ENCODE measurements at places on chromosomes 2 and 18.
A peak's percentile ranks its signal among the peaks of the same experiment; 100 is the strongest.

DNA sequence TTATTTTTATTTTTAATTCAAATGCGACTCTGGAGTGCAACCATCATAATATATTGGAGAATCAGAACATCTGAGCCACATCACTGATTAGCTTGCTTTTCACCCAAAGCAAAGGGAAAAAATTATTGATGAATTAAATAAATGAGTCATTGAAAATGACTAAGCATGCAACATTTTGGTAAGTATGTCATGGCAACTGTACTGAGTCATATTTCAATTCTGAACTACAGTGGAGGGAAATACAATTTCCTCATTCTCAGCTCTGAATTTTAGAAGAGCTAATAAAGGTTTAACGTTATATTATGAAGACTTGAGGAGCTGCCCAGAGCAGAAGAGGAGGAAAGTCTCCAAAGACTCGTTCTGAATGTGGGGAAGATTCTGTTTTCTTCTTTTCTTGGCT is 89.6 kb upstream of the CCDC68 start:
- peak; percentile 30 for DNase-seq

GRCh38 chr18:41617647-41618046 is 337.4 kb upstream of the PIK3C3 start:
- no peak for DNase-seq

DNA sequence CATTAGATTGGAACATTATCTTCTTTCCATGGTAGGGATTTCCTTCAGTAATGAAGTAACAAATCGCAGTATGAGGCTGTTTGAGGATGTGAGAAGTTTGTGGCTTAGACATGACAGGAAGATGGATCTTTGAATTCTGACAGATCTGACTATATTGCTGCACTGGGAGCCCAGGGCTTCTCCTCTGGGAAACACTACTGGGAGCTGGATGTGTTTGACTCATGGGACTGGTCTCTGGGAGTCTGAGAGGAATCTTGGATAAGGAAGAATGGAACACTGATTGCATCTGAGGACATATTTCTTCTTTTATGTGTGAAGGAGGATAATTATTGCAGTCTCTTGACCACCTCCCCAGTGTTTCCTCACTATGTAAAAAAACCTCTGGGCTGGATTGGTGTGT is 77.2 kb upstream of the ST6GAL2 start:
- DNase-seq = peak; percentile 72

GRCh38 chr2:126877041-126877440 is 21.6 kb upstream of the TEX51 start:
- no peak for DNase-seq

GRCh38 chr2:38835990-38836389 is 39.7 kb downstream of the DHX57 start:
- DNase-seq = no peak

DNA sequence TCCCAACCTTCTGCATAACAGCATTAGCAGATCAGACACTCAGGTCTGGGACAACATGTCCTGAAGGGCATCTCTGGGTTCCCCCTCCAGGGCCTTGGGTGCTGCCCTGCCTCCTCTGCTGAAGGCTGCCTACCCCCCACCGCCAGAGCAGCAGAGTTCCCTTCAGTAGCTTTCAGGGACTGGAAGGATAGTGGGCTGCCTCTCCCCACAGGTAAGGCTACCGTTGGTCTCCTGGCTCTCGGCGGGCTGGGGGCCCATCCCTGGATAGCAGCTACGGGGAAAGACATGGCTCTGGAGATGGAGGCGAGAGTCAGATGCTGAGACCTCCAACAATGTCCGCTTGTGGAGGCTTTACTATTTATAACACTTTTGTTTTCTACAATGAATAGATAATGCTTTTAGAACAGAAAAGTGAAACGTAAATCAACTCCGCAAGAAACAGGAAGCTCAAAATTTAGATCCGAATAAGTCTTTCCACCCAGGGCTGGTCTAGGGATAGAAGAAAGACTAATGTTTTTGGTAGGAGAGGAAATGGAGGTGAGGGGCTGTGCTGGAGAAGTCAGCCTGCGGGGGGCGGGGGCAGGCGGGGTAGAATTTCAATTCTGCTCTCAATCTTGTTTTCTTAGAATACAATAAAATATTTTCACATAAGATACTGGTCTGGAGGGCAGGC is 58.4 kb downstream of the ARL4C start:
- DNase-seq = no peak

DNA sequence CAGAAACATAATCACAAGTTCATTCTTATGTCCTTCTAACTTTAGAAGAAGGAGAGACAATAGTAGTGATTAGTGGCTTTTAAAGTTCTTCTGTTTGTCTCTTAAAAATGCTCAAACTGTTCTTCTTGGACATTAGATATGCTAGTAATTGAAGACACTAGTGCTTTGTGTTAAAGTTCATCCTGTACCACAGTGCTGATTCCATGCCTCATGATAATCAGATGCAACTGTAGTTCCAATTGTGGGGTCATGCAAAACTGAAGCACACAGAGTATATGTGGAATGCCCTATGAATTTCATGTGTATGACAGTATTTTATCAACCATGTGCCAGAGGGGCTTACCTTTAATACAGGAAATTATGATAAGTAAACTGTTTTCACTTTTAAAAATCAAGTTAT is 11.4 kb upstream of the KCNJ13 start:
- no peak for DNase-seq

DNA sequence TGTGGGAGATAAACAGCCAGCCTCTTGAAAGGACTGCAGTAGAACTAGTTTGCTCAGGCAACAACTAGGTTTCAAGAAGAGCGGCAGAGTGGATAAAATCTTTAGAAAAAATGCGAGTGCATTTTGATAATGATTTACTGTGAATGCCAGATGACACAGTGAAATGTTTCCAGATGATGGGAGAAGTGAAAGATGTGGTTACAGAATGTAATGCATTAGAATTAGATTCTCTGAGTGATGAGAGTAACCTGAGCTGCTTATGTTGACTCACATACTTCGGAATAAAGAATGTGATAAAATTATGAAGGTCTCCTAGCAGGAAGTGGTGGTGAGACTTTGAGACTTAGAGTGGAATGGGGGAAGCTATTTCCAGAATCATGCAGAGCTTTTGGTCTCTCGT is 184.3 kb downstream of the GULP1 start:
- DNase-seq = peak; percentile 73

GRCh38 chr2:238601433-238602222 is 174.9 kb downstream of the ASB1 start:
- peak; percentile 20 for DNase-seq

DNA sequence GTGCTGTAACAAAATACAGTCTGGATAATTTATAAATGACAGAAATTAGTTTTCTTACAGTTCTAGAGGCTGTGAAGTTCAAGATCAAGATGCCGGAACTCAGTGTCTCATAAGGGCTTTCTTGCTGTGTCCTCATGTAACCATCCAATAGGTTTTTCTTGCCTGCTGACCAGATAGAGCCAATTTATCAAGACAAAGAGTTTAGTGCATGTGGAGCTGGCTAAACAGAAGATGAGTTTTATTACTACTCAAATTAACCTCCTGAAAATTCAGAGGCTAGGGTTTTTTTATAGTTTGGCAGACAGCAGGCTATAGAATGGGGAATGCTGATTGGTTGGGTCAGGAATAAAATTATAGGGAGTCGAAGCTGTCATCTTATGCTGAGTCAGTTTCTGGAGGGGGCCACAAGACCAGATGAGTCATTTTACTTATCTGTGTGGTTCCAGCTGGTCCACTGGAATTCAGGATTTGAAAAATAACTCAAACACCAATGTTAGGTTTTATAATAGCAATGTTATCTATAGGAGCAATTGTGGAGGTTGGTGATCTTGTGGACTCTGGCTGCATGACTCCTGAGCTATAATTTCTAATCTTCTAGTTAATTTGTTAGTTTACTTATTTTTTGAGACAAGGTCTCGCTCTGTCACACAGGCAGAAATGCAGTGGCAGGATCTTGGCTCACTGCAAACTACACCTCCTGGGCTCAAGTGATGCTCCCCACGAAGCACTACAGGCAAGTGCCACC is 3.2 kb upstream of the PDK1 start:
- DNase-seq = peak; percentile 62

- DNase-seq = no peak
These were observed 25.7 kb upstream of the PTPN4 start for GRCh38 chr2:119734047-119734446.

- DNase-seq = no peak
These were observed 141.8 kb downstream of the MEIS1 start for GRCh38 chr2:66576561-66577320.

GRCh38 chr2:78486565-78486964 is 538.9 kb upstream of the REG3G start:
- no peak for DNase-seq

DNA sequence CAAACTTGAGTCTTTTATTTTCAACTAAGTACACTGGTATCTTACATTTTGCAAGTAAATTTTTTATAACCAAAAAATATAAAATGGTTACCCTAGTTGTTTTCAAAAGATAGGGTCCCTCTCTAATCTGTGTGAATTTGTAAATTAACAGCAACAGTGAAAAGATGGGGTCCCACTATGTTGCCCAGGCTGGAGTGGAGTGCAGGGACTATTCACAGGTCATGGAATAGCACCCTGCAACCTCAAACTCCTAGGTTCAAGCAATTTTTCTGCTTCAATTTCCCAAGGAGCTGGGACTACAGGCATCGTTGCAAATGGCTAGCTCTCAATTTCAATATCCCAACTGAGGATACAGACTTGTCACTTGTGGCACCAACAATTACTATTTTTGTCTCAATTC is 12.1 kb downstream of the CCT4 start:
- DNase-seq = no peak

DNA sequence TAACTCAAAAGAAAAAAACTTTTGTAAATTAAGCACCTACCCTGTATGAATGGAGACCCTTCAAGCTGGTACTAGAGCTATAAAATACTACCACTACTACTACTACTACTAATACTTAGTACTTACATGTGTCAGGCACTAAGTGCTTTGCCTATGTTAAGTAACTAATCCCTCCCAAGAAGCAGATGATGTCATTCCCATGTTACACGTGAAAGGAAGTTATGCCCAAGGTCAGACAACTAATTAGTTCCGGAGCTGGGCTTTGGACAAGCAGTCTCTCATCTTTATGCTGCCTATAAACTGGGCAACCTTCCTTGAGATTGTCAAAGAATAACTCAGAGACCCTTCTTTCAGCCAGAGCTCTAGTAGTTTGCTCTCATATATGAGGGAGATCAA is 13.9 kb upstream of the ATP6V1B1 start:
- DNase-seq = no peak

GRCh38 chr2:75600461-75601011 is 39.8 kb upstream of the EVA1A start:
- DNase-seq = no peak

- no peak for DNase-seq
These were observed 47.6 kb upstream of the LGALSL start for GRCh38 chr2:64406407-64406774.

DNA sequence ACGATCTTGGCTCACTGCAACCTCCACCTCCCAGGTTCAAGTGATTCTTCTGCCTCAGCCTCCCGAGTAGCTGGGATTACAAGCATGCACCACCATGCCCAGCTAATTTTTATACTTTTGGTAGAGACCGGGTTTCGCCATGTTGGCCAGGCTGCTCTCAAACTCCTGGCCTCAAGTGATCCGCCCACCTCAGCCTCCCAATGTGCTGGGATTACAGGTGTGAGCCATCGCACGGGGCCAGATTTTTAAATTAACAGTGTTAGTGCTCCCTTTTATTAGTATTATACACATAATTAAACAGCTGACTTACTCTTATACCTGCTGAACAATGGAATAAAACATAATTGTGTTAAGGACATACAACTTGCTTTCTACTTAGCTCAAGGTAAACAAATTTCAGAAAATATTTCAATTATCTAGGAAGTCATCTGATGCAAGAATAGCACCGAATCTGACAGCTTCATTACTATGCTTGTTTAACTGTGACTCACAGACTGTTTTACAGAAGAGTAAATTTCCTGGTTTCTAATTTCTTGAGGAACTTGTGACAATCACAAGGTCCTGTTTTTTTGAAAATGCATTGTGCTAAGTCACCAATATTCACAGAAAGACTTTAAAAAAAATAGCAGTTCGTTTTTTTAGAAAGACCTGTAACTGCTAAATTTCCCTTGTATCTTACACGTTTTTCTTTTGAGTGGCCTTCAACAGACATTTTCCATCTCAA is 51.2 kb downstream of the SPIRE1 start:
- no peak for DNase-seq

- peak; percentile 25 for DNase-seq
These were observed 3.2 kb upstream of the DDX1 start for GRCh38 chr2:15588329-15588919.

DNA sequence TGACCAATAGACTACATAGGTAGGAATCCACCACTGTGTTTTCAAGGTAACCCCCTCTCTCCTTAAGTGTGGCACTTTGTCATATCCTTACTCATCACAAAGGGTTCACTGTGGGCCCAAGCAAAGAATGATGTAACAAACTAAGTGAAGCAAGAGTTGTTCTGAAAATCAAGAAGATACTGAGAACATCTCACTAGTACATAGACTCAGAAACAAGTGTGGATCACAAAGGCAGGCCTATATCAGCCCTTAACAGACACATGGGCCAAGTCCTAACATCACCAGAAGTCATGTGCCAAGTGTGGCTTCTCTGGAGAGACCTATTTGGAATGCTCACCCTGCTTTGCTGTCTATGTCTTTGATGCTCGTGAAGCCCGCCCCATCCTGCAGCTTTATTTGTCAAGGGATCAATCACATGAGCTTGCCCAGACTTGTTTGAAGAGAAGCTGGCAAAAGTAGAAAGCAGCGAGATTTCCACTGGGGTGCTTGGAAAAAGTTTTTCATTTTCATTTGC is 131.2 kb upstream of the TTC39C start:
- DNase-seq = no peak

DNA sequence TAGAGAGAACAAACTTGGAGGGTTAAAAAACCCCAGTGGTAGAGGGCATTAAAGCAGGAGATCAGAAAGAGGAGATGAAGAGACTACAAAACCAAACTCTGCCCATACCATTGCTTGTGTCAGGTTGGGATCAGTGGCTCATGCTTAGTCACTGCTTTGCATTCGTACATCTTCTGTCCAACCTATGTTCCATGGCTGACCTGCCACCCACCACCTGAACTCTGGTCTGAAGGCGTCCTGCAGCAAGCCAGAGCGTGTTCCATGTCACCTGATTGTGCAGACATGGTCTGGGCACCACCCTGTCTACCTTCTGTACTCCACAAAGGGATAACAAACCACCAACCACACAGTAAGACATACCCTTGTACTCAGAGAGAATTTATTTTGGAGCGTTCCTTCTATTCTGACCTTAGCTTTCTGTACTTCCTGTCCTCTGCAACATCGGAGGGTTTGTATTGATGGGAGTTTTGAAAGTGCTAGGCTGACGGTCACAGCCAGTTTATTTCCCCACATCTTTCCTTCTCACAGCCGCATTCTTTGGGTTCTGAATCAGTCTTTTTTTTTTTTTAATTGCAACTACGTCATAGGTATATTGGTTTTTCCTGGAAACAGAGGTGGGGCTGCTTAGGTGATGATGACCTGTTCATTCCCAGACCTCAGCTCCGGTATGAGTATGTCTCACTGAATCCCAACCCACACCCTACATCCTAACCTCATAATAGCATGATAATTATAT is 88.3 kb downstream of the SOWAHC start:
- DNase-seq = peak; percentile 42

GRCh38 chr18:78925557-78926242 is 53.9 kb upstream of the SALL3 start:
- no peak for DNase-seq
